ENCODE measurements at places on chromosomes 3 and 15. TPM values are rescaled to one million over a fixed set of nuclear protein-coding genes. Genes with fewer than 3 reads are reported as not detected.

The ABI3BP gene
- total RNA-seq = 25.0 TPM

The SAMMSON gene
- 3.8 TPM for total RNA-seq

The FRMD4B gene
- 13.7 TPM for total RNA-seq

The PIF1 gene
- total RNA-seq = 6.9 TPM

The DUOX1 gene
- 5.7 TPM for total RNA-seq

The MESP2 gene
- 2.2 TPM for total RNA-seq

The NPAP1 gene
- 8.6 TPM for total RNA-seq

The SV2B gene
- 1.7 TPM for total RNA-seq

The IMPG2 gene
- 0.50 TPM for total RNA-seq

The ZNF717 gene
- 31.2 TPM for total RNA-seq

The C3orf22 gene
- 33.0 TPM for total RNA-seq

The UBP1 gene
- total RNA-seq = 108 TPM

The MGLL gene
- 18.3 TPM for total RNA-seq

The IL17RD gene
- 29.9 TPM for total RNA-seq

The BAHD1 gene
- total RNA-seq = 52.0 TPM

GRCh38 chr3:3209057-3209456 is 29.6 kb upstream of the CRBN start:
- DNase-seq = no peak

GRCh38 chr3:189833996-189834395 is 202.8 kb downstream of the TP63 start:
- DNase-seq = no peak

GRCh38 chr3:140440446-140440845 is 237.4 kb upstream of the TRIM42 start:
- no peak for DNase-seq

DNA sequence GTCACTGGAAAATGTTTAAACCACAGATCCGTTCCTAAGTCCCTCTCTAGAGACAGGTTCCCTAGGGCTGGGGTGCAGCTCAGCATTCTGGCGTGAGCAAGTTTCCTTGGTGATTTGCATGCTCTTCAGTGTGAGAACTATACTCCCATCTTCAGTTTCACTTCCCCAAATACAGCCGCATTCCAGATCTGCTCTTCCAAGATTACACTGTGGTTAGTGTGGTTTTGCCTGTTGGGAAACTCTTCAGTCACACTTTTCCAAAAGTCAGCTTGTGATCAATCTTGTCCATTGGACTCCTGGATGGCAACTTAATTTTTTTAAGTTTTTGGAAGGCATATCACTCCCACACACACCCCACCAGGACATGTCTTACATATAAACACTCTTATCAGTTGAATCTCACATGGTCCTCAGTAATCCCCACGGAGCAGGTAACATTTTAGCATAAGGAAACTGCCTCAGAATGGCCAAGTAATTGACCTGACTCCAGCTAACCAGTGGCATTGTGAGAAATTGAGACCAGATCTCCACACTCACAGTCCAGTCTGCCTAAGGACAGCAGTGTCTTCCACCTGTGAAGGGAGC is 33.5 kb upstream of the PTPN23 start:
- no peak for DNase-seq

GRCh38 chr3:107206141-107206540 is 171.1 kb upstream of the CCDC54 start:
- DNase-seq = no peak

DNA sequence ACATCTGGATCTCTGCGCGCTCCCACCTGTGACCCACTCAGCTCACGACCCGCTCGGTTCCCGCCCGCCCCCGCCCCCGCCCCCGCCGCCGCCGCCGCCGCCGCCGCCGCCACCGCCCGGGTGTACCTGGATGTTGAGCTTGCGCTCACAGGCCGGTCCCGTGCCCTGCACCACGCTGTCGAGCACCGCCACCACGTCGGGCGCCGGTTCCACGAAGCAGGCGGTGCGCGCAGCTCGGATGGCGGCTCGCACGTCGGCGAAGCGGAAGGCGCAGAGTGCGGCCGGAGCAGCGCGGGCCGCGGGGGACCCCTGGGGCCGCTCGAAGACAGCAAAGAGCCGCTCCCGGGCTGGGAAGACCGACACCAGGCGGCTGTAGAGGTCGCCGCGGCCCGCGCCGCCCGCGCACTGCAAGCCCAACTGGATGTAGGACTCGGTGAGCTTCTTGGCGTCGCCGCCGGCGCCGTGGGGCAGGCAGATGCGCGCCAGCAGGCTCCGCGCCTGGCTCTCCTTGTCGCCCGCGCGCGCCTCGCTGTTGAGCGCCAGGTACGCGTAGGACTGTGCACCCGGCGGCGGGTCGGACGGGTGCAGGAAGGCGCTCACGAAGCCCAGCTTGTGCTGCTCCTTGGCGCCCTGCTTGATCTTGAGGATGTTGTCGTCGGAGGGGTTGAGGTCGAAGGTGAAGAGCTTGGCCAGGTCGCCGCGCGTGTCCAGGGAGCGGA is 1.1 kb downstream of the PLXND1 start:
- DNase-seq = peak; percentile 59

GRCh38 chr3:111585217-111585616 is 9.9 kb downstream of the ZBED2 start:
- DNase-seq = no peak

DNA sequence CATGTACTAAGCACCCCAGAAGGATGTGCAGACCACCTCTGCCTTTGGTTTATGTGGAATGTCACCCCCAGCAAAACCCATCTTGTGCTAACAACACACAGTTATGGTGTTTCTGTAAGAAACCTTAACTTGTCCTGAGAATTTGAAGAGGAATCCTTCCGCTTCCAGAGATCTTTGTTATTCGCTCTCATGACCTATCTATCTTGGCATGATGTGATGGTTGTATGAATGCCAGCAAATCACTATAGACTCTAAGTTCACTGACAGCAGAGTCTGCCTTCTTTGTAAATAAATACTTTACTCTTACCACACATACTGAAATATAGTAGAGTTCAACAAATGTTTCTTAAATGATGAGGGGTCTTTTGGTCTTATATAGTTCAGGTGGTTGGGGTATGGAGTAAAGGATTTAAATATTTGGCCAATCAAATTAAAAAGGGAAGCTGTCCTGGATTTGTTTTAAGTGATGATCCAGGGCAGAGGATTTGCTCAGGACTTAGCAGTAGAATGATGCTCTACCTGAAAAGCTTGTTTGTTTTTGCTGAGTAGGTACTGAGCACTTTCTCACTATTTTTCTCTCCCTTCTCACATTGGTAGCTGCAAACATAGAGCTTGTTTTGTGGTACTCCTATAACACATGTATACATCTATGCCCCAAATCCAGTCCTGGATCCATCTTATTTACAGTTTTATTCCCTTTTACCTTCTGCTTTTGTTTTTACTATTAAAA is 27.9 kb upstream of the RTP1 start:
- no peak for DNase-seq

GRCh38 chr3:185943760-185944106 is 5.9 kb upstream of the TRA2B start:
- no peak for DNase-seq

GRCh38 chr3:155441026-155441425 is 147.5 kb upstream of the STRIT1 start:
- no peak for DNase-seq

GRCh38 chr15:32970847-32971246 is 223.7 kb downstream of the FMN1 start:
- peak; percentile 26 for DNase-seq

GRCh38 chr3:123664753-123665152 is 79.9 kb upstream of the HACD2 start:
- no peak for DNase-seq

GRCh38 chr3:121681792-121682191 is 21.1 kb upstream of the HCLS1 start:
- DNase-seq = no peak

- DNase-seq = peak; percentile 34
Observed at GRCh38 chr3:56851966-56852884, 50.5 kb upstream of the ARHGEF3 start.
